ENCODE measurements at places on chromosomes 1 and 21.
A peak's percentile ranks its signal among the peaks of the same experiment; 100 is the strongest.

DNA sequence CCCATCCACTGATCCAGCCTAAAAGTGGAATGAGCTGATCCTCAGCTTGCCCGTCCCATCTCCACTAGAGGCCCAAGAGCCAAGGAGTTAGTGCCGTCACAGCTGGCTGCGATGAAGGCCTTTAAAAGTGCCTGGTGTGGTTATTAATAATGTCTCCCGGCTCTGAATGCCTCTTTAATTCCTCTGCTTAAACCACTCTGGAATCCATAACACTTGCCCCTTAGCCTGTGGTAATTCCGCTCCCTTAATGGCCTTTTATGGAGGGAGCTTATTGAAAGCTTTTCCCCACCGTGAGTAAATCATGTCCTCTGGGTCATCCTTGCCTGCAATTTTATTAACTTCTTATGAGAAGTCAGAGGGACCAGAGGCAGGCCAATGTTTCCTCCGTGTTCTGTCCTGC is 55.4 kb downstream of the UBIAD1 start:
- DNase-seq: no peak

DNA sequence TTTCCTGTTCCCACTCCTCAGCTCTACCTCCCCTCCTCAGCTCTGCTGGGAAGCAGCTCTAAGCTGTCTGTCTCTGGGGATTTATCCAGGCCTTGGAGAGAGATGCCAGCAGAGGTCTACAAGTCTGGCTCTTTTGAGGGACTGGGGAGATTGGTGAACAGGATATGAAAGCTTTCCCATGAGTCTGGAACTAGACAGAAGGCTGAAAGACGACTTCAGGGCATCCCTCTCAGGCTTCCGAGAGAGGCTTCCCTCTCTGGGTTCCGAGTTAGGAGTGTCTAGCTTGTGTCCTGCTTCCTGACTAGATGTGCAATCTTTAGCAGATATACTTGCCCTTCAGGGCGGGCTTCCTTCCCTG is 733 bp downstream of the TMEM35B start:
- no peak for DNase-seq

GRCh38 chr1:36306210-36306901 is at the start of gene SH3D21:
TSS of gene SH3D21 (plus strand) at chr1:36306368. CDS start at chr1:36306421, 53 bp downstream.
- DNase-seq: peak; percentile 62

- DNase-seq: no peak
These were observed 11.1 kb downstream of the ITGA10 start for GRCh38 chr1:145898756-145899155.

DNA sequence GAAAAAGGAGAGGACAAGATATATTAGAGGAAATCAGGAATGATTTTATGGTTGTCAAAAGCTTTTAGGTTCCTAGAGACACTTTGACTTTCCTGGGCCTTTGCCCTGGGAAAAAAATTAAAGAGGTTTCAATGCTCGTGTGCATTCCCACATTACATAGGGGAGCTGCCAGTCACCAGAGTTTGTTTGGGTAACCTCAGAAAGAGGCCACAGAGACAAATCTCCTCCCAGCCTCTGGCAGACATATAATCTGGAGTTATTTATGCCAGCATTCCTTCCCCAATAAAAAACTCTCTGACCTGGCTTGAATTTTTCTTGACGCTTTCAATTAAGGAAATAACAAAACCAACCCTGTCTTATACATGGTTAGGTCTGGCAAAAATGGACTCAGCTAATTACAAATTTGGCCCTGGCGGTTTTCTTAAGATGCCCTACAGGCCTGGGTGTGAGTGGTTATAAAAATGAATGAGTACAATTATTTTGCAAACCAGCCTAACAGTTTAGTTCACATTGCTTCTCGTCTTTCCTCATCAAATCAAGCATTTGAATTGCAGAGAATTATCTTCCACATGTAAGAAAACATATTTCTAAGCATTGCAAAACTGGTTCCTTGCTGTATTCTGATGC is 63.7 kb downstream of the WLS start:
- DNase-seq: no peak

DNA sequence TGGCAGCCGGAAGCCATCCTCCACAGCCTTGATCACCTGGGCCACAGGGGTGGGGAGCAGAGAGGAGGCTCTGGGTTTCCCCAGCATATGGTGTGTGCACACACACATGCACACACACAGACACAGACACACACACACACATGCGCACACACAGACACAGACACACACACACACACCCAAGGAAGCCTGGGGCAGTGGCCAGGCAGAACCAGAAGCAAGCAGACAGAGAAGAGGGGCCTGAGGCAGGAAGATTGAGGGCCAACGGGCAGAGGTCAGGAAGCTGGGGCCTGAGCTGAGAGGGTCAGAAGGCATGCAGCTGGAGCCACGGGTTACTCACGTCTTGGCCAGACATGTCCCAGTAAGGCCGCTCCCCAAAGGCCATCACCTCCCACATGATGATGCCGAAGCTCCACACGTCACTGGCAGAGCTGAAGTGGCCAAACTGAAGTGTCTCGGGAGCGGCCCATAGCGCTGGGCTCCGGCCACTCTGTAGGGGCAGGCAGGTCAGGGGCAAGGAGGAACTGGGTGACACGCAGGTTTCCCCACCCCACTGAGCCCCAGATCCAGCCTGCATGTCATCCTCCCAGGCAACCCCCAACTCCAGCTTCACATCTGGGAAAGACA is 27.4 kb downstream of the CDCA8 start:
- no peak for DNase-seq

GRCh38 chr1:32773018-32773763 is 44.0 kb downstream of the YARS1 start:
- DNase-seq: peak; percentile 75

DNA sequence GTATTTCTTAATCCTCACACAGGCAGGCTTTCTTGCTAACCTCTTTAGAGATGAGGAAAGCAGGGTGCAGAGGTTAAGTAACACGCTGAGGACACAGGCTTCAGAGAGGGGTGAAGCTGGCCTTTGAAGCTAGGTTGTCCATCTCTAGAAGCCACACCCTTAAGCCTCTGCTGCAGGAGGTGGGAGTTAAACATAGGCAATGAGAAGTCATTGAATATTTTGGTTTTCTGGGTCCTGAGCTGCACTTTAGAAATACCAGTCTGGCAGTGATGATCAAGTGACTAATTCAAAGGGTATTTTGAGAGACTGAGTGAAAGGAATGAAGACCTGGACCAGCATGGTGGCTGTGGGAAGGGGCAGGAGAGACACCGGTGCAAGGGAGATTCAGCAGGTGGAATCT is 9.9 kb downstream of the KCNJ15 start:
- DNase-seq: no peak

DNA sequence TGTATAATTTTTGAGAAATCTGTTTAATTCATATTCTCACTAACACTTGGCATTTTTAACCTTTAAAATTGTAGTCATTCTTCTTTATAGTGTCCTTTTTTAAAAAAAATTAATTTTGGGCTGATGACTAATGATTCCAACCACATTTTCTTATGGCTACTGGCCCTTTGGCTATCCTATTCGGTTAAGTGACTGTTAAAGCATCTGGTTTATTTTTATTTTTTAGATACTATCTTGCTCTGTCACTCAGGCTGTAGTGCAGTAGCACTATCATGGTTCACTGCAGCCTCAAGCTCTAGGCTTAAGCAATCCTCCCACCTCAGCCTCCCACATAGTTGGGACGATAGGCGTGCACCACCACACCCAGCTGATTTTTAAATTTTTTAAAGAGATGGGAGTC is 723.2 kb upstream of the CXADR start:
- DNase-seq: no peak

- no peak for DNase-seq
These were observed 452.9 kb downstream of the MATN1 start for GRCh38 chr1:30270461-30270860.

DNA sequence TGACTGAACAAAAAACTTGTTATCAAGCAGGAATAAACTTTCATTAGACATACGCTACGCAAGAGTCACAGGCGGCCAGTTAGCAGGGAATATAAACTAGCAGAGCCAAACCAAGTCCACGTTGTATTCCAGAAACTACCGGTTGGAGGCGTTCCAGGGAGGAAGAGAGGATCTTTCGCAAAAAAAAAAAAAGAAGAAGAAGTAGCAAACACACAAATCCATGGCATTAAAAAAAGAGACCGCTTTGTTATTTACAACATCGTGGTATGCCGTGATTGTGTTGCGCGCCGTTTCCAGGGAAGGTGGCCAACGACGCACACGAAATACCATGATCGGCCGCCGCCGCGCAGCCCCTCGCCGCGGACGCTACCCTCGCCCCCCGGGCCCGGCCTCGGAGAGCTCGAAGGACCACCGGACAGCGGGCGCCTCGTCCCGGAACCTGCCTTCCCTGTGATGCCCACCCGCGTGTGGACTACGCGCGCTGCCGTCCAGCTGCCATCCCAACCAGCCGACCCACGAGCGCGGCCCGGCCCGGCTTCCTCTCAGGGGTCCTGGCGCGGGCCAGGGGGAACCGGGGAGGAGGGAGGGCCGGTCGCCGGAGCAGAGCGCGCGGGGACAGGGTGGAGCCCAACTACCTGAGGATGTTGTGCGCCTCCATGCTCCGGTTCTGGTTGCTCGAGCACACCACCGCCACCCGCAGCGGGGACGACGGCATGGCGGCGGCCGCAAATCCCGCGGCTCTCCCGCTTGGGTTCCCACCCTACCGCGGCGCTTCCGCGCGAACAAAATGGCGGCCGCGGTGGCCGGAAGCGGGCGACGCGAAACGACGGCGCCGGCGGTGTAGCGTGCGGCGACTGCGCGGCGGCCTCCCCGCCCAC is 581 bp downstream of the SSU72 start:
- DNase-seq: peak; percentile 62

DNA sequence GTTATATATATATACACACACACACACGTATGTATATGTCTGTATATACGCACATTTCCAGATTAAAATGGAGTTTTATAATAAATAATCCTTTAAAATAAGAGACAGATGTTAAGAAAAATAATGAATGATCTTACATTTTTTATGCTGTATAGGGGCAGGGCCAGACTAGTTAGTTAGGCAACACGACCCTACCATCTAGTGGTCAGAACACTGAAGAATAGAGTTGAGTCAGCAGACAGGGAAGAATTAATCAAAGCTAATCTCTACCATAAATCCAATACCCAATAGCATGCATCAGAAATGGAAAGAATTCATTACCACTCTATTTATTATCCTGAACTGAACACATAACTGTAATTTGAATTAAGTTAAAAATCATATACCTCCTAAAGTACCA is 156.7 kb downstream of the BRINP3 start:
- DNase-seq: no peak

GRCh38 chr1:53543778-53544695 is 84.8 kb downstream of the DMRTB1 start:
- no peak for DNase-seq

- DNase-seq: no peak
These were observed 20.3 kb downstream of the POFUT2 start for GRCh38 chr21:45267390-45267760.

DNA sequence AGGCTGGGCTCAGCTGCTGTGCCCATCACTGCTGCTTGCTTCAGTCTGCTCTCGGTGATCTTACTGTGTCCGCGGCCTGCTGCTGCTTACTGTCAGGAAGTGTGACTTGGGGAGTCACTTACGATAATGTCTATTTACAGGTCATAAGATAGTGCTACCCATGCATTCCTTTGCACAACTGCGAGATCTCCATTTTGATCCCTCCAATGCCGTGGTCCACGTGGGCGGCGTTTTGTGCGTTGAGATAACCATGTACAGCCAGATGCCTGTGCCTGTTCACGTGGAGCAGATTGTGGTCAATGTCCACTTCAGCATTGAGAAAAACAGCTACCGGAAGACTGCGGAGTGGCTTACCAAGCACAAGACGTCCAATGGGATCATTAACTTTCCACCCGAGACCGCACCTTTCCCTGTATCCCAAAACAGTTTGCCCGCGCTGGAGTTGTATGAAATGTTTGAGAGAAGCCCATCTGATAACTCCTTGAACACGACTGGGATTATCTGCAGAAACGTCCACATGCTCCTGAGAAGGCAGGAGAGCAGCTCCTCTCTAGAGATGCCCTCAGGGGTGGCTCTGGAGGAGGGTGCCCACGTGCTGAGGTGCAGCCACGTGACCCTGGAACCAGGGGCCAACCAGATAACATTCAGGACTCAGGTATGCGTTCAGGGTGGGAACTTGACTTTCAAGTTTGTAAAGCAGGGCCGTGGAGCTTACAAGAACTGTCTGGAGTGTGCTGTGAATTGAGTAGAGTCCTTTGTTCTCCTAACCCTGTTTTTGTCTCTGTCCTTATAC is 24.4 kb upstream of the PWP2 start:
- DNase-seq: no peak

GRCh38 chr1:170027760-170028159 is 46.7 kb downstream of the KIFAP3 start:
- DNase-seq: no peak

GRCh38 chr1:18977428-18977827 is 21.0 kb upstream of the IFFO2 start:
- no peak for DNase-seq

DNA sequence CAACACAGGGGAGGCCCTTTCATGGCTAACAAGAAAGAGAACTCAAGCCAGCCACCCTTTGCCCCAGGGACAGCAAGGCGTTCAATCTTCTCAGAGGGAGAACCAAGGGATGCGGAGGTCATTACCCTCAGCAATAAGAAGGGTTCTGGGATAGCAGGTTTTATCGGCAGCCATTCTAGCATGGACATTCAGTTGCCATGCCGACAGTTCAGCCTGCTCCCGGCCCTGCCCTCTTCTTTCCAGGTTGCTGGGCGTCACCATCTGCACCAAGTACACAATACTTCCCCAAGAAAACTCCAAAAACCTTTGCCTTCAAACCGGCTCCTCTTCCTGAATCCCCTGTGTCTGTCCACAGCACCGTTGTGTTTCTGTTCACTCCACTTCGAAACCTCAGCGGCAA is 47.1 kb downstream of the SYT2 start:
- DNase-seq: no peak

DNA sequence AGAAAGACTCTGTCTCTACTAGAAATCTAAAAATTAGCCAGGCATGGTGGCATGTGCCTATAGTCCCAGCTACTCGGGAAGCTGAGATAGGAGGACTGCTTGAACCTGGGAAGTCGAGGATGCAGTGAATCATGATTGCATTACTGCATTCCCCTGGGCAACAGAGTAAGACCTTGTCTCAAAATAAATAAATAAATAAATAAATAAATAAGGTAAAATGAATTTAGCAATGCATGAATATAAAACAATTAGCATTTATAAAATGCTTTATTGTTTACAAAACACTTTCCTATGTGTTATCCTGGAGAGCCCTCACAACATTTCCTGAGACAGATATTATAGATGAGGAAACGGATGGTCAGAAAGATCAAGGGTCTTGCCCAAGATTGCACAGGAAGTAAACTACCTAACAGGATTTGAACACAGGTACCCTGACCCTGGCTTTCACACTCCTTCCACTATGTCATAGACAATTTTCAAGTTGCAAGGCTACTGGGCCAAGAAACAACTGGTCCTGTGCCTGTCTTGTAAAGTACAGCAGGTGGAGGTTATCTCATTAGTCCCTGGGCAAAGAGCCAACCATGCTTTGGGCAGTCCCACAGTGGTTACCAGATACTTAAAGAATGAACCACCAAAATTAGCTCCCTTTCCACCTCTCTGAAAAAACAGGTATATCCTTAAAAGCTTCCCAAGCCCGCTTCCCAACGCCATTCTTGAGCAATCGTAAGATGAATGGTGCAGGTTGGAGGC is 15.4 kb upstream of the VSIG8 start:
- no peak for DNase-seq

- DNase-seq: no peak
These were observed 847.8 kb downstream of the MRPL39 start for GRCh38 chr21:24759348-24760075.

Measured in activated CD4-positive, alpha-beta T cell treated with anti-CD3 and anti-CD28 coated beads, Interleukin-2, amount 50 U/mL, for 16 hours (primary cell).